Melanocyte of skin (primary cell): ENCODE measurements at places on chromosomes 4 and X. TPM values are rescaled to one million over a fixed set of nuclear protein-coding genes. Genes with fewer than 3 reads are reported as not detected.

Gene OTC
- not detected in 2 replicates for total RNA-seq

Gene TMEM271
- total RNA-seq: not detected in 2 replicates

Gene RBM47
- total RNA-seq: 3.1 and 12.7 TPM in 2 replicates

Gene ZCCHC12
- total RNA-seq: not detected in 2 replicates

Gene ARHGAP36
- not detected in 2 replicates for total RNA-seq

Gene ADAM29
- not detected in 2 replicates for total RNA-seq

Gene RAI2
- total RNA-seq: under 0.01 TPM in 1 of 2 replicates, not detected in the other

Gene PRMT9
- total RNA-seq: 14.3 and 16.3 TPM in 2 replicates

Gene MAGEB10
- not detected in 2 replicates for total RNA-seq

Gene GAGE1
- total RNA-seq: not detected in 2 replicates

Gene ASB12
- total RNA-seq: not detected in 2 replicates

Gene FHIP1A
- 0.15 TPM in 1 of 2 replicates, not detected in the other for total RNA-seq

Gene SOWAHD
- total RNA-seq: 0.36 TPM in 1 of 2 replicates, not detected in the other

Gene GAR1
- total RNA-seq: 4.0 and 6.6 TPM in 2 replicates

Gene DCHS2
- total RNA-seq: not detected in 2 replicates

Gene DSPP
- total RNA-seq: not detected in 2 replicates

Gene NR0B1
- total RNA-seq: 1.0 and 2.2 TPM in 2 replicates

Gene FGFBP1
- total RNA-seq: not detected in 2 replicates

Gene TXLNG
- total RNA-seq: 5.9 and 14.2 TPM in 2 replicates

Gene NSUN7
- total RNA-seq: 0.15 and 0.67 TPM in 2 replicates

Gene CLIC2
- total RNA-seq: 0.34 and 0.36 TPM in 2 replicates

Gene ARHGAP6
- under 0.01 TPM in 1 of 2 replicates, not detected in the other for total RNA-seq

Gene SPOCK3
- total RNA-seq: under 0.01 TPM in 1 of 2 replicates, not detected in the other

Gene F11
- total RNA-seq: not detected in 2 replicates

Gene CTAG1B
- not detected in 2 replicates for total RNA-seq
